Activated T-helper 9 cell treated with anti-CD3 and anti-CD28 coated beads, Interleukin-2, amount 50 U/mL, for 16 hours (primary cell): ENCODE measurements at places on chromosomes 12 and 14.

DNA sequence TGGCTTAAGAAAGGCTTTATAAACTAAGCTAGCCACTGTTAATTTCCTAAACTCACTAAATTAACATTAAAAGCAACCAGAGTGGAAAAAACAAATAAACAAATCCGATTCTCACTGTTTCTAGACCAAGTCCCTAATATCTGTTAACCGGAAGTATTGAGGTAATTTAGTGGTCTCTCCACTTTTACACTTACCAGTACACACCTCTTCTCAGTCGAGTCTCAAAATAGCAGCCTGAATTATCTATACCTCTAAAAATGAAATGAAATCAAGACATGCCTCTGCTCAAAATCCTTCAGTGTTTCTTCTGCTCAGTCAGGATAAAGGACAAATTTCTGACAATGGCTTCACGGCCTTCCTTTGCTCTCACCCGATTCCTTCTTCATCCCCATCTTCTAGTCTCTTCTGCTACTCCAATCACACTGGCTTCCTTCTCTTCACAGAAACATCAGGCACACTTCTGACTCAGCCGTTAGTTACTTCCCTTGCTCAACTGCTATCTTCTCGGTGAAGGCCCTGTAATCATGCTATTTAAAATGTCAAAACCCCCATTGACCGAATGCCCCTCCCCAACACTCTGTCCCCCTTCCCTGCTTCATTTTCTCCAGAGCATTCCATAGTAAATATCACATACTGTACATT lies 161.3 kb downstream of the KITLG start:
- no peak for DNase-seq

- no peak for DNase-seq
Observed at GRCh38 chr14:104598910-104599273, 5.7 kb downstream of the TMEM179 start.

- DNase-seq: no peak
Observed at GRCh38 chr14:77036484-77037214, 8.1 kb upstream of the IRF2BPL start.

DNA sequence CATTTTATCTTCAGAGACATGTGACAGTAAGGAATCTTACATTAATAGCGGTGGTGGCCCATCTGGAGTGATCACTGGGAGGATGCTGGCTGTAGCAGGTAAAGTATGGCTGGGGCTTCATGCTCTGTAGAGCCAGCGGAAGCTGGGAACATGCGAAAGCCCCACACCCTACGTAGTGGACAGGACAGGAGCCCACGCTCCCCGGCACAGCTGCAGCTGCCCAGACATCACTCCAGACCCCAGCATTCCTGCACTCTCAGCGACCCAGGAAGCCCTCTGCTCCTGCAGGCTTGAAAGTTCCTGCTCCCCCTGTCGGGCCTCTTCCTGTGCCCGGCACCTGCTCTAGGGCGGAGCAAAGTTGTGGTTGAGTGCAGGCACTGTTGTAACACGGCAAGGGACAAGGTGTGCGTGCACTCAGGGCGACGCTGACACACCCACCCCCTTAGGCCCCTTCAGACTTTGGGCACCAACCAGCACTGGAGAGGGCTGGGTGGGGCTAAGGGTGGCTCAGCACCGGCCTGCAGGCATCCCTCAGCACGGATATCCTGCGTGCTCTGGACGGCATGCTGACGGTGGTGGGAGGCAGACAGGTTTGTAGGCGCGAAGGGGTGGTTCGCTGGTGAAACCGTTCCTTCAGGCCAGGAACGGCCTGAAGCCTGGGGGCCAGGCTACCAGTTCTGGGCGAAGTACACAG lies 568.3 kb downstream of the FSCB start:
- DNase-seq: no peak

DNA sequence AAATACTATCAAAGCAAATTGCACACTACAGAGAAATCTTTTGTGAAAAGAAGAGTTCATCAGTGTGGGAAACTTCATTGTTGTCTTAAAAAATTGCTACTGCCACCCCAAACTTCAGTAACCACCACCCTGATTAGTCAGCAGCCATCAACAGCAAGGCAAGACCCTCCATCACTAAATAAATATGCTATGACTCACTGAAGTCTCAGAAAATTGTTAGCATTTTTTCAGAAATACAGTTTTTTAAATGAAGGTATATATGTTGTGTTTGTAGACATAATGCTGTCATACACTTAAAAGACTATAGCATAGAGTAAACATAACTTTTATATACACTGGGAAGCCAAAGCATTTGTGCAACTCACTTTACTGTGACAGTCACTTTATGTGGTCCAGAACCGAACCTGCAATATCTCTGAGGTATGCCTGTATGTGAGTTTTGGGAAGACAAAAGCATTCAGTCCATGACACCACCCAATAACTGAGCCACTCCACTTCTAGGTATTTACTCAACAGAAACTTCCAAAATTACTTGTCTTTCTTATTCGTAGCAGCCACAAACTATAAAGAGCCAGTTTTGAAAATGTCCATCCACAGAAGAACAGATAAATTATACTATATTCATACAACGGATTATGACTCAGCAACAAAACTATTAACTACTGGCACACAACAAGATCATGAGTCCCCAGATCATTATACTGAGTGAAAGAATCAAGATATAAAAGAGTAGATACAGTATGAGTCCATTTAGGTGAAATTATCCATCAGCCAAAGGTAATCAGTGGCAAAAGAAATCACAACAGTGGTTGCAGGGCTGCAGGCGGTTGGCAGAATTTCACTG lies 649.6 kb downstream of the BCL11B start:
- DNase-seq: no peak
